ENCODE measurements at places on chromosomes 7 and 10.
A peak's percentile ranks its signal among the peaks of the same experiment; 100 is the strongest.

GRCh38 chr10:119723624-119724023, 2.2 kb upstream of the INPP5F start:
- no peak for DNase-seq

GRCh38 chr7:98703916-98704315, 86.8 kb downstream of the NPTX2 start:
- no peak for DNase-seq

DNA sequence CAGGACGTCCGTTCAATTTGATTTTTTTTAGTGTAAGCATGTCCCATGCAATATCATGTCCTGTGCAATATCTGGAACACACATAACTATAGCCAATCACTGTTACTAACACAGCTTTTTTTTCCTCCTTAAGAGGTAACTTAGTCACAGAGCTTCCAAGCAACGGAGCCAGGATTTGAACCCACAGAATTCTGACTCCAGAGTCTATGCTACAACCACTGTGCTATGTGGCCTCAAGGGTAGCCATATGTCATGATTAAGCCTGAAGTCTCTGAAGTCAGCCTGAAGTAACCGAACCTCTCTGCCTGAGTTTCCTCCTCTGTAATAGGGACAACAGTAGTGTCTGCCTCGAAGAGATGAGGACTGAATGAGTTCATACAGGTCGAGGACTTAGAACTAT, 42.2 kb upstream of the TCF7L2 start:
- DNase-seq: no peak

- no peak for DNase-seq
Measured at GRCh38 chr7:30605832-30606231, 11.2 kb downstream of the GARS1 start.

- no peak for DNase-seq
Measured at GRCh38 chr7:867001-867405, 9.4 kb upstream of the GET4 start.

DNA sequence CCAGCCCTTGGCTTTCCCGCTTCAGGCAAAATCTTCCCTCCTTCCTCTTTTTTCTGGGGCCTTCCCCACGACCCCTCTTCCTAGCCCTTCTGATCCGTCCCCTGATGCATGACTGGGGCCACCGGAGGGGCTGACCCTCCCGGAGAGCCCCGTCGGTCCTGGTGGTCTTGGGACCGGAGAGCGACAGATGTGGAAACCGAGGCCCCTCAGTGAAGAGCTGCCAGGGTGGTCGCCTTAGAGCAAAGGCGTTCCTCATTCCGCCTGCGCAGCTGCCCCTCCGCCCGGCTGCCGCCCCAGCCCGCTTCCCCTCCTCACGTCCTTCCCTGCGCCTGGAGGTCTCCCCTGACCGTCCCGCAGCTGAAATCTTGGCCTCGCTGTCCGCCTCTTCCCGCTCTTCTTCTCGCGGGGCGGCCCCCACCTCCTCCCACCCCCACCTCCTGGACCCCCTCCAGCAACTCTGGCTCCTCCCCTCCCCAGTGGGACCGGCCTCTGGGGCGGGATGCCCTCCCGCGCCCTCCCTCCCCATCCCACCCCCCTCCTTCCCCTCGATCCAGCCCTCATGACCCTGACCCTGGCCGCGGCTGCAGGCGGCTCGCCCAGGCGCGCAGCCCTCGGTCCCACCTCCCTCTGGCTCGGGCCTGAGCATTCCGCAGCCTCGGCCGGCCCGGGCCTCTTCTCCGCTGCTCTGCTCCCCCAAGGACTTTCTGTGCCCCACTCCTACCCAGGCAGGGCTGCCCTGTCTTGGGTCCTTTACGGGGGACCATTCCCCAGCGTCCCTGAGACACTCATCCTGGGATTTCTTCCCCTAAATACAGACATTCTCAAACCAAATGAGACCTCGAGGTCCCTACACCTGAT, at the start of gene RARRES2:
TSS of gene RARRES2 (minus strand) at position 367 of the 858 bp plus-strand sequence. CDS start 1,020 bp downstream, outside the sequence.
- peak; percentile 78 for DNase-seq
